T-helper 2 cell (primary cell): ENCODE measurements at places on chromosomes 4 and X.

GRCh38 chr4:184526228-184526627, 51.9 kb upstream of the IRF2 start:
- DNase-seq: no peak

DNA sequence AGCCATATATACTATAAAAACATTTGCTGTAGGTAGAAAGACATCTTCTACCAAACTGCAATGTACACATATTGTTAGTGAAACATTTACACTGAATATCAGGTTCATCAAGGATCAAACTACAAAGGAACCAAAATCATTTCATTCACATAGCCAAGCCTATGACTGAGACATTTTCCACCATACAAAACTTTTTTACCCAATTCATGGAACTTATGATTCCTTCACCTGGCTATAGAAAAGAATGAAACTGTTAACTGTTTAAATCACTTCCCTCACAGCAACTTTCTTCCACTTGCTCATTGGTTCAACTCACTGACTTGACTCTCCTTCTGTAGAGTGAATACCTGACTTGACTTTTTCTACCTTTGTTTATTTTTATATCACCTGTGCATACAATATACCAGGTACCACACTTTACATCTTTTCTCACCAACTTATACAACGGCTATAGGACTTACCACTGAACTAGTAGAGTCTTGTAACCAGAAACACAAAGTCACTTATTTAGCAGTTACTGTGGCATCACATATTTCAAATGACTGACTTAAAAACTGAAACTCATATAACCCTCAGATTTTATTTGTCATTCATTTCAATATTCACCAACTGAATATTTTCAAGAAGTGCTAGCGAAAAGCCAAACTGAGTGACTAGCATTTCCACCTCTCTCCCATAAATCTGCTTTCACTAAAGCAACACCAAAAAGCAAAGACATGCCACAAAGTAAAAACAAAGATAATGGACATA, 30.9 kb downstream of the CAMK2D start:
- no peak for DNase-seq

DNA sequence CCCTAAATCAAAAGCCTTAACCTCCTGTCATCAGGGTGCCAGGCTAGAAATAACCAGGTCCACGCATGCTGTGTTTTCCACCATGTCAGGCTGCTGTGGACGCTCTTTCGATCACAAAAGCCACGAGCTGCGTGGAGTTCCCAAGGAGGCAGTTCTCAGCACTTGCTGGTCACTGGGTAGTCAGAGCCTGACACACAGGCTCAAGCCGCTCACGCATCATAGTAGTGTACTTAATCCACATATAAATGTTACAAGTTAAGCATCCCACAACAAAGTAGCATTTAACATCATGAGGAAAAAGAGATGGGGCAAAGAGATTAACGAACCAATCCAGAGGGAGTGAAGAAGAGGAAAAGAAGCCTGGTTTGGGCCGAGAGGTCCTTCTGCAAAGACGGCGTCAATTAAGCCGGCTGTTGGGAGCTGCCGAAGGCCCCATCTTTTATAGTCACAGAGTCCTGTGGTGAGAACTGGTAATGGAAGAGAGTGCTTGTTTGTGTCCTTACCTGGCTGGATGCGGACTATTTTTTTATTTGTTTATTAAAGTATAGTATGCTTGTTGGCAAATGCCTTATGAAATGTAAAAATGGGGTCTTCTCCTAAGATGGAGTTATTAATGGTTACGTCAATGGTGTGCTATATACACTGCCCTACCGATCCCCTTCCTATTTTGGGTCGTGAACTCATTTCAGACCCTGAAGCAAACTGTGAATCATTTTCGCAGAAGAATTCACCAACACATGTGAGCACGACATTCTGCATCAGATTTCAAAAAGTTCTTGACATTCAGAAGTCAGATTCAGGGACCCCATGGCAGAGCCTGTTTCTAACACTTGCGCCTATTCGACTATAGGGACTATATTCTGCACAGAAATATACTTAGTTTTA, 675 bp downstream of the PRIMPOL start:
- no peak for DNase-seq

GRCh38 chrX:24023972-24024669, 2.9 kb downstream of the KLHL15 start:
- no peak for DNase-seq

DNA sequence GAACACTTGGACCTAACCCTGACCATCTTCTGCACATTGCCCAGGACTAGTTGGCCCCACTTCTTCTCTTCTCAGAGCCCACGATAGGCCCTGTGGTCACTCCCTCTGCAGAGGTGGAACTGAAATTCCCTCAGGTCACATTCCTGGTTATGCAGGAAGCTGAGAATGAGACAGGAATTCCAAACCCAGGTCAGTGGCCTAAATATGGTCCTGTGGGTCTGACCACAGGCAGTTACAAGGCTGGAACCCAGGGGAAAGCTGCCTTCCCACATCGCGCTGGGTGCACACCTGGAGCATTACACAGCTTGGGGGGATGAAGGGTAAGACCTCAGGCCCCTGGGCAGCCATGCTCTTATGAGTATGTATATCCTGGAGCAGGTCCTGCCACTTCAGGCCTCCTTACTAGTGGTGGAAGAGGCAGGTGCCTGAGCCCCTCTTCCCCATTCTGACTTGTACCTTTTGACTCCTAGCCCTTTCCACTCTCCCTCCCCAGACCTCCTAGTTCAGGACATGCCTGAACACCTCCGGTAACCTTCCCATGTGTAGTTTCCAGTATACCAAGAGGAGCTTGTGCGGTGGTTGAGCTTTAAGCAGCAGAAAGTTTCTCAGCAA, 173.5 kb downstream of the ASMT start:
- no peak for DNase-seq

DNA sequence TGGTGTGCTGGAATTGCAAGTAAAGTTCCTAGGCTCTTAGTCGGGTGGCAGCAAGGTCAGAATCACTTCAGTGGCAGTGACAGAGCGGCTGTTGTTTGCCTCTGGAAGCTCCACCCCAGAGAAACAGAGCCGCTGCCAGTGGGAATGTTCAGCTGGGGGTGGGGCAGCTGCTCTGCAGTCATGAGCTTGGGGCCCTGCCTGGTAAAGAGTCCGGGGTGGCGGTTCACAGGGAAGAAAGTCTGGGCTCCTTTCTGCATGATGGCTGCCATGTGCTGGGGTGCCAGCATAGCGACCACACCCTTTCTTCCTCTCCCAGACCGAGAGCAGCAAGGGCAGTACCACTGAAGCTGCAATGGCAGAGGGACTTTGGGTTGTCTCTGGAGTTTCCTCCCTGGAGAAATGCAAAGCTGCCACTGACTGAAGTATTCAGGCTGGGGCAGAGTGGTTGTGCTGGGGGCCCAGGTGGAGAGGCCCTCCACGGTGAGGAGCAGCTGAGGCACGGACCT, 108.8 kb upstream of the CENPE start:
- DNase-seq: no peak

GRCh38 chrX:71107762-71108360, 1.3 kb upstream of the CXorf65 start:
- DNase-seq: no peak

GRCh38 chrX:131649741-131650140, 105.9 kb downstream of the OR13H1 start:
- DNase-seq: no peak

GRCh38 chr4:123555233-123555806, 158.7 kb downstream of the SPRY1 start:
- DNase-seq: no peak

DNA sequence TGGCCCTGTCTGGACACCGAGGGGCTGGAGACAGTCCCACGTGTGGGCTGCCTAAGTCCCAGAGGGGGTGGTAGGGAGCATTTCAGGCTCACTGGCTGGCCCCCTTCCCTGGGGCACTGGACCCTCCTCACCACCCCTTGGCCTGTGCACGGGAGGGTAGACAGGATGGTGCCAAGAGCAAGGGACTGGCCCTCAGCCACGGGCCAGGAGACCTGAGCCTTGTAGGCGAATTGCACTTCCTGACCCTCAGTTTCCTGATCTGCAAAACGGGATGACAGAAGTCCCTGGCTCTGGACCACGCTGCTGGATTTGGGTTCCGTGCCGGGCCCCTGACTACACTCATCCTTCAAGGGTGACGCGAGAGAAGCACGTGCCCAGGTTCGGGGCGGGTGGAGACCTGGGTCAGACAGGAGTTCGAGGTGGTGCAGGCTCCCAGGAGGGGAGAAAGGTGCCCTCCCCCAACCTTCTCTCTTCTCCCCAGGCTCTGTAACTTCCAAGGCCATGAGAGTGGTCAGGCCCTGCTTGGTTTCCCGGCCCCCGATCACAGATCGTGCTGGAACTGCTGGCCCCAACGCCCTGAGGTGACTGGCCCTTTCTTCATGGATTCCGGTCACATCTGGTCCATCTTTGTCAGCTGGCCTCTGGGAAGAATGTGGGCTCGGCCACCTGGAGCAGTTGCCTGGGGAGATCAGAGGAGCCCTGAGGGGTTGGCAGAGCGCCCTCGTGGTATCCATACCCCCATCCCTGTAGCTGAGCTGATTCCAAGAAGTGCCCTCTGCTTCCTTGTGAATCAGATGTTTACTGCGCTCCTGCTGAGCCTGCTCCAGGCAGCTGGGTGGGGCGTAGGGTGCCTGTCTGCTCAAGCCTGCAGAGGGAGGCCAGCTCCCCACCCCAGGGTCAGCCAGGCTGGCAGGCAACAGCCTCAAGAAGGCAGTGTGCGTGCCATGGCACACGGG, 3.3 kb downstream of the SH3BP2 start:
- DNase-seq: no peak

DNA sequence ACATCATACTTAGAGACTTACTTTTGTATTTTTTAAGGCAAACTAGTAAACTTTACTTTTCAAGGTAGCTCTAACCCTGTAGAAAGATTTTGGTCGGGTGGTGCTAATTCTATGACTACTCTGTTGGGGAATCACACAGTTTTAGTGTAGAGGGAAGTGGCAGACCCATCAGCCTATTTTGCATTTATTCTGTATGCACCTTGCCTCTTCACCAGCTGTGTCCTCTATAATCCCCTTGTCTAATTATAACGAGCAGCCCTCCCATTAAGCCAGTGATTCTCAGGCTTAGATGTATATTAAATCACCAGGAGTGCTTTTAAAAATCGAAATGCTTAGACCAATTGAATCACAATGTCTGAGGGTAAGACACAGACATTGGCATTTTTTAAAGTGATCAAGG, 78.1 kb downstream of the GALNT7 start:
- DNase-seq: no peak

GRCh38 chr4:26819478-26820095, 41.1 kb upstream of the STIM2 start:
- peak; percentile 26 for DNase-seq

- no peak for DNase-seq
These were observed 1395.7 kb downstream of the STIM2 start for GRCh38 chr4:28256295-28256694.

GRCh38 chrX:81729269-81729777, 527.4 kb downstream of the SH3BGRL start:
- DNase-seq: no peak

DNA sequence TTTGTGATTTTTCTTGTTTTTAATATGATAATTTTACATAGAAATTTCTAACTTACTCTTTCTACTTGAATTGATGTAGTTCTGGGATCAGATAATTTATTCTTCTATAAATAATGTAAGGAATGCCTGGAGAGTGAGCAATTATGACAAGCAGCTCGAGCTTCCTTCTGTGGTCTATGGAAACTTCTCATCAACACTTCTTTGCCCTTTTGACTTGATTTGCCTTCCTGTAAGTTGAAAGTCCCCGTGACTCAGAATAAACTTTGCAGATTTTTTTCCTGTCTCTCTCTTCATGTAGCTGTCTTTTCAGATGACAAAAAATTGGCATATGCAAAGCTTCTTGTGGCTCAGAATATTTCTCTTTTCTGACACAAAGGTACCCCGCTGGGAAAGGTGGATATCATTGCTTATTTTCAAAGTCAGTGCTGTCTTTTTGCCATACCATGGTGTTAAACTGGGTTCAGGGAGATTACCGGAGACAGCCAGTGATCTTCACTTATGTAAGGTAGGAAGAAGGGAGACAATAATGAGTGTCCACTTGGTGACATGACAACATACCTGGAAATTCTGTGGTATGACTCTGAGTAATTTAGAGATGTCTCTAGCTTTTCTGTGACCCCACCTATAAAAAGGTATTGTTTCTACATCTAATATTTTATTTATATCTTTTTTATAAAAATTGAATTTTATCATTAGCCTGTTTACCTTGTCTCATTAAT, 278.6 kb upstream of the GNPDA2 start:
- no peak for DNase-seq

- no peak for DNase-seq
These were observed 71.3 kb upstream of the MED14 start for GRCh38 chrX:40806513-40807220.

DNA sequence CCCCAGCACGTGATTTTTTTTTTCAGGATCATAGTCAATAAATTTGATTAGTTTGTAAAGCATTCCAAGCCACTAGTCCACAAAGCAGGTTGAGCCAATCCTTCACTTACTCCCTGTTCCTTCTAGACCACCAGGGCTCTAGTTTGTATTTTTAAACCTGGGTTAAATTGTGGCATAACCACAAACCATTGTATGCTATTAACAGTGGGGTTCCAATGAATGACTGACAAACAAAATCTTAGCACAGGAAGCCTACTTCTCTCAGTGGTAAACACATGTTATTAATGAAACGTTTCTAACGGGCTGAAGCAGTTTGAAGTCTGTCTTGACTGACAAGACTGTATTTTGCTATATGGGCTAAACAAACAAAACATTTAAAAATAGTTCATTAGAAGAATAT, 48.6 kb upstream of the GYPA start:
- DNase-seq: no peak

DNA sequence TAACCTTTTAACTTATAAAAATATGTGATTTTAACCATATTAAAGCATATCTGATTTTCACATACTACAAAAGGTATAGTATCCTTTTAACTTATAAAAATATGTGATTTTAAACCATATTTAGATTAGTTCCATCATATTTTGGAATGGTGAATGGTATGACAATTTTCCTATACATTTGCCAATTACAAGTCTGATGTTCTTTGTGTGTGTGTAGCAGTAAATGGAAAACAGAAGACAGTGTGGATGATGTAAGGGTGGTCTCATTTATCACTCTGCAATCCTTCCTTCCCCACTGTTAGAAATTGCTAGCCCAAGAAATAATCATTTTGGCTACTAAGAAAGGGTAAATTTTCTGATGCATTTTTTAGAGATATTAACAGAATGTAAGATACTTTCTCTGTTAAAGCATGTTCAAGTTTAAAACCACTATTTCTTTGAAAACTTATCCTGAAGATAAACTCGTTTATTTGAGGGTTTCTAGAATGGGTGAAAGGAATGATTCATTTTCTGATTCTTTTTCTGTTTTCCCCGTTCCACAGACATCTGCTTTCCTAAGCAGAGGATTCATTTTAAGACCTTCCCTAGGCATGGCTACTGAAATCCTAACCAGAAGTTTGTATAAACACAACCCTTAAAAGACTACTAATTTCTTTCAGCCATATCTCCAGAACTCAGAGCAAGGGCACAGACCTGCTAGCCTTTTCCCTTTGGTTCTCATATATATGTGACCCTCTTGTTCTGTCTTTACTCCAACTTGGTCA, 21.0 kb downstream of the NUDT6 start:
- no peak for DNase-seq

DNA sequence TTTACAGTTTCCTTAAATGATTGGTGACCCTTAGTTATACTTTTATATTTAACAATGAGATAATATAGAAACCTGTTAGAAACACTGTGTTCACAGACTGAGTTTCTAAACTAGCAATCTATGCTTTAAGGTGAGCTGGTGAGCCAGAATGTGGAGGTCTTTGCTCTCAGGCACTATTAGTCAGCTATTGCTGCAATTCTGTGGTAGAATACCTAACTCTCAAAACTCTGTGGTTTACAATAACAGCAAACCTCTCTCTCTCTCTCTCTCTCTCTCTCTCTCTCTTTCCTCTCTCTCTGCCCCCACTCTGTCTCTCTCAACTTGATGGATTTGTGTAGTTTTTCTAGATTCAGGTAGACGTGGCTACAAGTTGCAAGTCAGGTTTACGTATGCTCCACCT, 17.6 kb upstream of the LCORL start:
- no peak for DNase-seq
